Cortex of kidney (tissue), 1 donor: ENCODE measurements at places on chromosomes 6 and 20.

GRCh38 chr6:33841070-33841469, 37.3 kb upstream of the MLN start:
- no peak for DNase-seq

- no peak for DNase-seq
Measured at GRCh38 chr6:129733290-129733689, 23.3 kb upstream of the ARHGAP18 start.

GRCh38 chr20:41345729-41346067, 5.1 kb downstream of the LPIN3 start:
- no peak for DNase-seq

DNA sequence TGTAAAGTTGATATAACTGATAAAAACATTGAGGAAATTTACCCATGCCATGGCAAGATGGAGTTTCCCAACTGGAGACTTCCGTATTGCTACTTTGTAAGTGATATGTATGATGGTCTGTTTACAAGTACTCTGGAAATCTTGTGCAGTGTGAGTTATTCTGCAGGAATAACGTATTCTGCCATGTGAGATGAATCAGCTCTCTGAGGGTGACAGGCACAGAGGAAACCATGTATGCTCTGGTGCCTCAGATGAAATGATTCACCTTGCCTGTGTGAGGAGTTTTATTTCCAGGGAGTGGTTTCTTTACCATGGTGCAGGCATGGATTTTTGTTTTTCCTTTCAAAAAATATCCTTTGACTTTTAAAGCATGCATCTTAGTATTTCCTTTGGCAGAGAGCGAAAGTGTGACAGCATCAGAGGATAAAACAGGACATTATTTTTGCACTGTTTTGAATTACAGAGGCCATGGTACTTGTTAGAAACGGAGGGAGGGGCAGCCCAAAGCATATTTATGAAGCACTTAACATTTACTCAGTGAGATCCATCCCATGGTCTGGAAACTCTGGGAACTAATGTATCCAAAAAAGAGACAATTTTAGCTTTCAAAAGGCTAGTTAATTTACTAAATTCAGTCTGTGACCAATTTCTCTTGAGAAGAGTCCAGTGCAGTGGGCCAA, 36.0 kb upstream of the MTRF1L start:
- DNase-seq, result no peak

DNA sequence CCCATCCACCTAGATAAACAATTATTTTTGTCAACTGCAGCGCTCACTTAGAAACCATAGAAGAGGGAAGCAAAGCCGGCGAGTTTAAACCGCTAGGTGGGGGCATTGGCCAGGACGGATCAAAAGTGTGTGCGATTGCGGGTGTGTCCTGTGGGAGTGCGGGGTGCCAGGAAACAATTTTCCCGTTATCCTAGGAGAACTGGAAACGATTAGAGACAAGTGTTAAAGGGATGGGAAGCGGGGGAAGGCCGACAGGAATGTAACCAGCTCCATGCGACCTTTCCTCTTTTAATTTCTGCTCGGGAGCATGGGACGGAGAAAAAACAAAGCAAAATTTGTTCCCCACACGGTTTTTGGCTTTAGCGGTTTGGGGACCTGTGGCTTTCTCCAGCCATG, 2.8 kb upstream of the HTR1B start:
- no peak for DNase-seq
